GM04503 (cell line): ENCODE measurements at places on chromosomes 4 and X.
A peak's percentile ranks its signal among the peaks of the same experiment; 100 is the strongest.

DNA sequence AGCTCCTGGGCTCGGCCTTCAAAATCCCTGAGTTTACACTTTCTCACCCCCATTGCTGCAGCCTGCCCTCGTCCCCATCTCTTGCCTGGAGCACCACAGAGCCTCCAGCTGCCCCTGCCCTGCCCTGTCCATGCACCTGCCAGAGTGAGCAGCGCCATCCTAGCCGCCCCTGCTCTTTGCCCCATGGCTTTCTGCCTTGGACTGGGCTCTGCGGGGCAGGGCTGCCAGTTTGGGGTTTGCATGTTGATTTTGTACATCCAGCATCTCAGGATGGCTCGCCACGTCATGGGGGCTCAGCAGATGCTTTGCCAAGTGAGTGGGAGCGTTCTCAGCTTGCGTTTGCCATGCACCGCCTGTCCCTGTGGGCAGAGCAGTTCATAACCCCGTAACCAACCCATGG, 67.1 kb upstream of the HGFAC start:
- no peak for DNase-seq

DNA sequence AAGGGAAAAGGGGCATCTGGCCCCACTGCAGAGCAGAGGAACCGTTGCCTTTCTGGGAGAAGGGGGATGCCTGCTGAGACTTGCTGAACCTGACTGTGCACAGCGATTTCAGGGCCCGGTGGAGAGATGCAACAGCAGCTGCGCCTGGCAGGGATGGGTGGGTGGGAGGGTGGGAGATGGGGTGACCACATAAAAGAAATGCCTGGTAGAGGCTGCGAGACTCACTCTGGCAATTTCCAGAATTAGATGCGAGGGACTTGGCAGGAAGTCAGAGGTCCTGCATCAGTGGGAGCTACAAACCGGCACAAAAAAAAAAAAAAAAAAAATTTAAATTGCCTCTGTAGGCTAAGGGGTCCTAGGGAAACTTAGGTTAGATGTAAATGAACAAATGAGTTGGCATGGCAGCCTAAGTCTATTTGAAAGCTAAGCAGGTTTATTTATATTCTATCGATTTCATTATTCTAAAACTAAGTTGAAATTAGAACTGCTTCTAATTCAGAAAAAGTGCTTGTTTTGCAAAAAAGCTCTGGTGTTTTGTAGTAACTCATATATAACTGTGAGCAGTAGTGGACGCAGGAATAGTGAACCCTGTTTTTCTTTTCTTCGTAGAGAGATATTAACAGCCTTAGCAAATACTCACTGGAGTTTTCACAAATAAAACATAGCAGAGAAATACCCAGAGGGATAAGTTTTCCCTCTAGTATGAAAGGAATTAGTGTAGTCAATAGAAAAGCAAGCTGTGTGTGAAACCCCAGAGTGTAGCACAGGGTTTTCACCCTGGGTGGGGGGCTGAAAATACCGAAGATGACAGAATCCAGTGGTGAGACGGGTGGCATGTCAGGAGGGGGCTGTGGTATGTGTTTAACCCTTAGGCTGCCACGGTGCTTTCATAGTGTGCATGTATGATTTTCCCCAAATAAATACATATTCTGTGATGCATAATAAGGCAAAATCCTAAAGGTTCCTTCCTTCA, 130.1 kb downstream of the EGF start:
- no peak for DNase-seq

GRCh38 chr4:2795893-2796848, 3.3 kb downstream of the SH3BP2 start:
- DNase-seq = no peak

- no peak for DNase-seq
Observed at GRCh38 chrX:53616946-53617345, 69.6 kb downstream of the HUWE1 start.

- peak; percentile 45 for DNase-seq
Observed at GRCh38 chr4:159012381-159012780, 90.5 kb upstream of the RAPGEF2 start.

GRCh38 chr4:2036866-2037265, 22.3 kb upstream of the NAT8L start:
- no peak for DNase-seq

GRCh38 chr4:5469151-5469775, 239.1 kb downstream of the EVC2 start:
- DNase-seq = no peak

DNA sequence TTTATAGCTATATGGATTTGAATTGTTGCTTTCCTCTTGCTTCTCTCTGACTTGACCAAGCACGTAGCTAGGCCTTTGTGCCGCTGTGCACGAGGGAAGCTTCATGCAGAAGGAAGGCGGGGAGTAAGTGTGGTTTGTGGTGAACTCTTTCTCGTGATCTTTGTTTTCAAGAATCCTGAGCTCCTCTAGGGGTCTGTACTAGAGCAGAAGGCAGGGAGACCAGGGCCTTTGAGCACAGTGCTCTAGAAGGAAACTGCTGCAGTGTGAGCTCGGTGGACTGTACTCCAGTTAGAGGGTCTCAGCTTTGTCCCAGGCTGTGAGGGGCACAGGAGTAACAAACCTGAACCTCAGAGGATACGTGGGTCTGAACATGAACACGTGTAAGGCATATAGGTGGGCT, 49.0 kb downstream of the AGA start:
- no peak for DNase-seq

- no peak for DNase-seq
Observed at GRCh38 chr4:41526628-41527027, 11.3 kb upstream of the LIMCH1 start.

- DNase-seq = no peak
Observed at GRCh38 chrX:131394384-131394783, 105.3 kb upstream of the IGSF1 start.

DNA sequence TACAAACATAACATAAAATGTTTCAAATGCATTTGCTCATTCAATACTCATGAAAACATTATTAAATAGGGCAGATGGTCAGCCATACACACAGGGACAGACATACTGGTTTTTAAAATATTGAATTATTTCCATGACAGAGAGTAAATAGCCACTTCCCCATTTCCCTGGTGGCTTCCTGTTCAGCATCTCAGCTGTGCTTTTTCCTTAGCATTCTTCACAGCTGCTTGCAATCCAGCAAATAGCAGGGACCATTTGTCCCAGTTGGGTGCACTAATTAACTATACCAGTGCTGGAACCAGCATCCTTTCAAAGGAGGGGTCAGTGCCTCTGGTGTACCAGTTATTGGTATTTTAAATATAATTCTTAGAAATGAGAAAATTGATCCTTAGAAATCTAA, 964.7 kb downstream of the RAB28 start:
- no peak for DNase-seq

DNA sequence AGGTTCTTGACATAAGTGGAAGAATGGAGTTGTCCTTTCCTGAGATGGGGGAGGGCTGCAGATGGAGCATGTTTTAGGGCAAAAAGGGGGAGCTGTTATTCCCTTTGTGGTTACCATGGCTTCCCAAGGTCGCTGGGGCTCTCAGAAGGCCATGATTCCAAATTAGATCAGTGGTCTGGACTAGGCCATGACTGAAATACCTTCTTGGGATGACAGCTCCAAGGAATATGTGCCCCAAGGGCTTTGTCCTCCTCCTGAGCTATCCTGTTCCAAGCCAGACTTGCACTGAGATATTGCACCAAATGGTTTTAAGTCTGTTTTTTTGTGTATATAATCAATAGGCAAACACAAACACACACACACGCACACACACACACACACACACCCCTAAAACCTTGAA, 3.0 kb upstream of the RBPJ start:
- DNase-seq = no peak

- no peak for DNase-seq
Observed at GRCh38 chrX:134010690-134011089, 25.3 kb upstream of the GPC3 start.

- DNase-seq = no peak
Observed at GRCh38 chr4:22192084-22192511, 243.5 kb upstream of the KCNIP4 start.

DNA sequence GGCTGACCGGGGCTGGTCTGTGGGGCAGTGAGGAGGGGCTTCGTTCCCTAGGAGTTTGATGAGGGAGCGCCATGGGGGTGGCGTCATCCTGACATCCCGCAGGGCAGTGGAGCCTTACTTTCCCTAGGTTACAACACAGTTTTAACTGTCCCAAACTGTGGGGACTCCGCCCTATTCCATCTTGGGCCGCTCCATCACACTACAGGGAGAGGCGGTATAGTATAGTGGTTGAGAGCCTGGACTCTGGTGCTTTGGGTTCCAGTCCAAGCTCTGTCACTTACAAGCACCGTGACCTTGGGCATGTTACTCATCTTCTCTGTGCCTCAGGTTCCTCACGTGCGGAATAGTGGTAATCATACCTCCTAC, 44.2 kb downstream of the ZNF185 start:
- no peak for DNase-seq

GRCh38 chr4:773214-773613, 52.7 kb downstream of the CPLX1 start:
- no peak for DNase-seq
